ENCODE measurements at places on chromosomes 1 and 21.

DNA sequence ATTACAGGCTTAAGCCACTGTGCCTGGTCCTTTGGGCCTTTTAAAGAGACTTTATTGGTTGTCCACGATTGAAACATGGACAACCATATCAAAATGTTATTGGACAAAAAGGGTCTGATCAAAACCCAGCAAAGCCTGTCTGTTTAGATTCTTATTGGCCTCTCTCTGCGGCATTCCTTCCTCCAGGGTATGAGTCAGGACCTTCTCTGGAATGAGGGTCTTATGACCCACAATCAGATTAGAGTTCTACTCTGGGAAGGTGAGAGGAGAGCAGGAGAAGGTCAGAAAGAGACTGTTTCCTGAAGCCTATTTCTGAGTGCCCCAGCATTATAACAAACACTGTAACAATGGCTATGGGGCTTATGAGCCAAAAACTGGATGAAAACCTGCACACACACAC lies 7.9 kb downstream of the LURAP1 start:
- DNase-seq: no peak

GRCh38 chr1:18794051-18794450 lies 65.4 kb downstream of the TAS1R2 start:
- no peak for DNase-seq

- DNase-seq: no peak
These were observed 11.8 kb downstream of the PATJ start for GRCh38 chr1:61753998-61754508.

GRCh38 chr1:165537356-165538109 lies 6.3 kb upstream of the LRRC52 start:
- DNase-seq: no peak

DNA sequence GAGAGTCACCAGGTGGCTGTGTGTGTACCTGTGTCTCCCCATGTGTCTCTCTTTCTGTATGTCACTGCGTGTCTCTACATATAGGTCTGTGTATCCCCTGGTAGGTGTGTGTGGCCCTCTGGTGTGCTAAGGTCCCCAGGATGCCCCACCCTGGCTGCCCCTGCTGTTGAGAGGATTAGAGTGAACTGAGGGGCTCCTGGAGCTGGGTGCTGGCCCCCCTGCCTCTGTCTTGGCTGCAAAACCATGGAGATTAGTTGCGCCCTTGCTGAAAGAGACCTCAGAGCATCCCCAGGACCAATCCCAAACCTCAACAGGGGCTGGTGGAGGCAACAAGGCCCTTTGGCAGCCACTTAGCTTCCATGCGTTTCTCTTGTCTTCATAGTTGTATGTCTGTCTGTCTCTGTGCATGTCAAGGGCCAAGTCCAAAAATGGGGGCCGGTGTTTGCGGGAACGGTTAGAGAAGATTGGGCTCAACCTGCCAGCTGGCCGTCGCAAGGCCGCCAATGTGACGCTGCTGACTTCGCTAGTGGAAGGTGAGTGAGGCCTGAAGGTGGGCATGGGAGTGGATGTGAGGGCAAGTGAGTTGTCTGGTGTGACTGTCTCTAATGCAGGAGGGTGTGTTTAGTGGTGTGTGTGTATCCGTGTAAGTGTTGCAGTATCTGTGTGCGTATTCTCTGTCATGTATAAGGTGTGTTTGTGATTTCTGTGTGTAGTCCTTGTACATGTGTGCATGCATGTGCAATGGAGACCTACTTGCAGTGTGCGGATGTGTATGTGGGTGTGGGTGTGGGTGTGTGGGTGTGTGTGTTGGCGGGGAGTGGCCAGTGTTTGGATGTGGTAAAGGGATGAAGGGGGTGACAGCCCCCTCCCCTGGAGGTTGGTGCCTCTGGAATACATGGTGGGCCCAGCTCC lies 16.7 kb downstream of the TFAP2E start:
- DNase-seq: no peak

DNA sequence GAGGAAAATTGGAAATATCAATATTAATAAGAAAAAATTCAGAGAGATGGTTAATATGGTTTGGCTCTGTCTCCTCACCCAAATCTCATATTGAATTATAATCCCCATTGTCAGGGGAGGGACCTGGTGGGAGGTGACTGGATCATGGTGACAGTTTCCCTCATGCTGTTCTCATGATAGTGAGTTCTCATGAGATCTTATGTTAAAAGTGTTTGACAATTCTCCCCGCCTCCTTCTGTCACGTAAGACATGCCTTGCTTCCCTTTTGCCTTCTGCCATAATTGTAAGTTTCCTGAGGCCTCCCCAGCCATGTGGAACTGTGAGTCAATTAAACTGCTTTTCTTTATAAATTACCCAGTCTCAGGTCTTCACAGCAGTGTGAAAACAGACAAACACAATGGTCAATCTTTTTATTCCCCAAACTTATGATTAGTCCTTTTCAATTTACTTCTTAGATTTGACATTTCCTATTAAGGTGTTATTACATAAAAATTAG lies 11.0 kb downstream of the EGLN1 start:
- DNase-seq: no peak
